HS-27A (cell line): ENCODE measurements at places on chromosomes 5 and 9.

- no peak for DNase-seq
Observed at GRCh38 chr5:172594867-172595466, 46.1 kb upstream of the NEURL1B start.

DNA sequence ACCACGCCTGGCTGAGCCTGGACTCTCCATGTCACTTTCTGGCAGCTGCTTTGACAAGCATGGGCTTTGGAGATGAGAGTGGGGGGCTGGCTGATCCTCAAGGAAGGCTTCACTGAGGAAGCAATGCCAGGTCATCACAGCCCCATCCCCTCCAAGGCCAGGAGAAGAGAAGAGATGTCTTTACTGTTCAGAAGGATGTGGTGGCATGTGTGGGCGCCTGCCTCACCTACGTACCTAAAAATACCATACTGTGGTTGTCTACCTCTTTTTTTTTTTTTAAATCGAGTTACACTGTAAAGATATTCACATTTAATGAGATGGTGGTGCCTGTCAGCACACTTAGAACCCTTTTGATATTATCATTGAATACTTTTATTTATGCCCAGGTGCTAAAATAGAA, 26.4 kb upstream of the CTNNA1 start:
- DNase-seq: no peak

GRCh38 chr5:100496296-100496695, 38.9 kb upstream of the FAM174A start:
- DNase-seq: no peak

GRCh38 chr9:125277411-125277810, 15.8 kb downstream of the GAPVD1 start:
- DNase-seq: no peak

GRCh38 chr9:128473104-128473503, 17.3 kb downstream of the ODF2 start:
- no peak for DNase-seq

GRCh38 chr5:142486581-142486980, 161.8 kb upstream of the SPRY4 start:
- DNase-seq: no peak

DNA sequence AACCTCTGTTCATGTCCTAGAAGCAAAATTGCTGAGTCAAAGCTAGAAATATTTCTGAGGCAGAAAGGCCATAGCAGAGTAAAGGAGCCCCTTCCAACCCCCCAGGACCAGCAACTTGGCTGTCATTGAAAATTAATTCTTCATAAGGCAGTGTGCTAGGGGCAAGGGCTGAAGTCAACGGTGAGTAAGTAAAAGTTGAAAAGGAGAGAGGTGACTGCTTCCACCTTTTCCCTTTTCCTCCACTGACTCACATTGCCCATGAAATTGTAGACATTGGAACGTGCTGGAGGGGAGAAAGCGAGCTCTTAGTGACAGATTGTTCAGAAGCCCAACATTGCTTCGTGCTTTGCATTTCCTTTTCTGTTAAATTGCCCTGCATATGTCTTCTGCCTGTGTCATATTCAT, 19.1 kb downstream of the GLRA1 start:
- DNase-seq: no peak

DNA sequence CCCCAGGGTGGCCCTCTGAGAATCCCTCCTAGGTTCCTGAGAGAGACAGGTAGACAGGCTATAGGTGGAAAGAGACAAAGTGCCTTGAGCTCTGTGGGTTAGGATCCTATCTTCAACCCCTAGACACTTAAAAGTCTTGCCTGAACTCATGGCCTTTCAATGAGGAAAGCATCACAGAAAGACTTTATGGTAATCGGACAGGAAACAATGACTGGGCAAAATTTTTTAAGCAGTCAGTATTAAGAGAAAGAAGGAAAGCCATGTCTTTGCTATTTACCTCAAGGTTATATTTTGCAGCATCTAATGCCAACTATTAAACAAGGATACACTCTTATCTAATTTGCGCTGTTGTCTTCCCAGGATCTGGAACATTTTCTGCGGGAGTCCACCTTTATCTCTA, 93.2 kb downstream of the PCSK1 start:
- no peak for DNase-seq
